ENCODE measurements at places on chromosomes 16 and 17.

- DNase-seq, result no peak
Measured at GRCh38 chr17:78819806-78820792, 20.5 kb downstream of the USP36 start.

- DNase-seq, result no peak
Measured at GRCh38 chr16:2467528-2468232, 3.4 kb upstream of the NTN3 start.

- DNase-seq, result no peak
Measured at GRCh38 chr16:28617874-28618273, 8.0 kb upstream of the SULT1A1 start.

GRCh38 chr17:78458091-78458490 is 79.6 kb downstream of the PGS1 start:
- DNase-seq, result no peak
